D721Med (cell line): ENCODE measurements at places on chromosomes 5 and 9.

- DNase-seq = no peak
Measured at GRCh38 chr9:107462691-107463090, 26.9 kb downstream of the KLF4 start.

- DNase-seq = no peak
Measured at GRCh38 chr9:79490657-79491248, 81.0 kb upstream of the TLE4 start.

DNA sequence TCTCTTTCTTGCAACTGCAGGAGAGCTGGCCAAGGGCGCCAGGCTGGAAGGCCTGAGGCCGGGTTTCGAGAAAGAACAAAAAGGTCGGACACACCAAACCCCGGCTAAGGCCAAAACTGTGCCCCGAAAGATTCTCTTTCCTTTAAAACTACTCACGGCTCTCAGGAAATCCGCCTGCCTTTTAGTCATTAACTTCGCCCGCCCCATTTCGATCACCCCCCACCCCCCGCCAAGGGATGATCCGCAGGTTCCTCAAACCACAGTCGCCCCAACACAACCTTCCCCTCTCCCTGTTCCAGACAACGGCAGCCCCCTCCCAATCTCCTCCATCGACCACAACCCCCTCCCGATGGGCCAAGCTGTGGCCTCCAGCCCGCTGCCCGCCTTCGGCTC is 536 bp downstream of the FEM1C start:
- DNase-seq = no peak

DNA sequence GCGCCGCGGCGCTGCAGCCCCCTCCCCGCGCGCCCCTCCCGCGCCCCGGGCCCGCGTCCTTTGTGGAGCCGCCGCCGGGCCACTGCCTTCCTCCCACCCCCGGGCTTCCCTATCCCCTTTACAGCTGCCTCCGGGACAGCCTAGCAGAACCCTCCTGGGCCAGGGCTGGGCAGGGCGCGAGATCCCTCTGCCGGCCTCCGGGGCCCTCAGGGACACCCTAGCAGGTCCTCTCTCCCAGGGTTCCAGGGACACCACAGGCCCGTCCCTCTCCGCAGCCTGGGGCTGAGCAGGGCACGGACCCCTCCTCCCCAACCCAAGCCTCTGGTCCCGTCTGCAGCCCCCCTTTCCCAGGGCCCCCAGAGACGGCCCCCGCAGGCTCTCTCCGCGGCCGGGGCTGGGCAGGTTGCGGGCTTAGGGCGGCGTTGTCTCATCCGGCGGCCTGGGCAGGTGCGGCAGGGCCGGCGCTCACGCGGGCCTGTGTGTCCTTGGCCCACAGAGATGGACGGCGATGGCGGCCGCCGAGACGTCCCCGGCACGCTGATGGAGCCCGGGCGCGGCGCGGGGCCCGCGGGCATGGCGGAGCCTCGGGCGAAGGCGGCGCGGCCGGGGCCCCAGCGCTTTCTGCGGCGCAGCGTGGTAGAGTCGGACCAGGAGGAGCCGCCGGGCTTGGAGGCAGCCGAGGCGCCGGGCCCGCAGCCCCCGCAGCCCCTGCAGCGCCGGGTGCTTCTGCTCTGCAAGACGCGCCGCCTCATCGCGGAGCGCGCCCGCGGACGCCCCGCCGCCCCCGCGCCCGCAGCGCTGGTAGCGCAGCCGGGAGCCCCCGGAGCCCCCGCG is 710 bp downstream of the WNK2 start:
- peak; percentile 57 for DNase-seq

- no peak for DNase-seq
Measured at GRCh38 chr5:41921166-41921565, 3.9 kb upstream of the FBXO4 start.

DNA sequence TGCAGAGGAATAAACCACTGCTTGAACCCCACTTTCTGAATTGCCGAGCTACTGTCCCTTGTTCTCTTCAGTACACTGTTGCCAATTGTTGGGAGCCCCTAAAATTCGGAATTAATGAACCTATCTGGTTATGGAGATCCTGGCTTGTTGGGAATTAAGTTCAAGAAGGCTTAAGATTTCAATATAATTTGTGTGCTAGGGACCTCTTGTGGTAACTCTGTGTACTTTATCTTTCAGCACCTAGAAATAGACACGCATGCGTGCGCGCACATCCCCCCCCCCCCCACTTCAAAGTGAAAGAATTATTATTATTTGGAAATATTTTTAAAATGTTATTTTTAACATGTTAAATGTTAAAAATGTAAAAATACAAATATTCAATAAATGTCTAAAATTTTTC is 53.3 kb upstream of the FAM169A start:
- DNase-seq = peak; percentile 35

GRCh38 chr9:136367296-136368145 is 4.0 kb upstream of the DNLZ start:
- no peak for DNase-seq

- DNase-seq = no peak
Measured at GRCh38 chr5:89842531-89842930, 567.0 kb downstream of the CETN3 start.

DNA sequence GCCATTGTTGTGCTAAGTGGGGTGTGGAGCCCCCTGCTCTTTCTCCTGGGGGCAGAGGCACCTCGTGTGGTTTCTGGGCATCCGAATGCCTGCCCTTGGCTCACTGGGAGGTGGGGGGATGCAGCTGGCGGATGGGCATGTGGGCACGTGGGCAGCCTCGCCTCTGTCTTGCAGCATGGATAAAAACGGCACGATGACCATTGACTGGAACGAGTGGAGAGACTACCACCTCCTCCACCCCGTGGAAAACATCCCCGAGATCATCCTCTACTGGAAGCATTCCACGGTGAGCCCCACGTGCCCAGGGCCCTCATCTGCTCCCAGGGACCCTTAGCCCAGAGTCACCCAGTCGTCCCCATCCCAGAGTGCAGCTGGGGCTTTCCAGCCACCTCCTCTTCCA is 25.3 kb downstream of the PTGES2 start:
- no peak for DNase-seq

- no peak for DNase-seq
Measured at GRCh38 chr9:68672215-68672614, 32.8 kb upstream of the PIP5K1B start.
